ENCODE measurements at places on chromosomes 4 and X.

DNA sequence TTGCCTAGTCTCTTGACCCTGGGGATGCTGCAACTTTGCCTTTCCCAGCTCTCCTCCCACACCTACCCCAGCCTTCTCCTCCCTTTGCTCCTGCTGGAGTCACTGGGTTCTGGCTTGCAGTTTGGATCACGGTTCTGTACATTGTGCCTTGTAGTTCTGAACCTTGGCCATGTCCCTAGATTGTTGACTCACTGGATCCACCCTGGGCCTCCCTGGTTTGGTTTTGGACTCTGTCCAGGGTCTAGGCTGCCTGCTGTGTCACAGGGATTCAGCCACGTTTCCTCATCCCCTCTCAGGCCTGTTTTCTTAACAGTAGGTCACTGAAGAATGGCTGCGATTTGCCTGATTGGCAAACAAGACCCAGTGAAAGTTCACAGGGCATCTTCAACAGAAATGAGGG, 11.5 kb upstream of the GABRE start:
- DNase-seq, result no peak

- DNase-seq, result no peak
Measured at GRCh38 chrX:24200133-24200532, 50.6 kb downstream of the ZFX start.

DNA sequence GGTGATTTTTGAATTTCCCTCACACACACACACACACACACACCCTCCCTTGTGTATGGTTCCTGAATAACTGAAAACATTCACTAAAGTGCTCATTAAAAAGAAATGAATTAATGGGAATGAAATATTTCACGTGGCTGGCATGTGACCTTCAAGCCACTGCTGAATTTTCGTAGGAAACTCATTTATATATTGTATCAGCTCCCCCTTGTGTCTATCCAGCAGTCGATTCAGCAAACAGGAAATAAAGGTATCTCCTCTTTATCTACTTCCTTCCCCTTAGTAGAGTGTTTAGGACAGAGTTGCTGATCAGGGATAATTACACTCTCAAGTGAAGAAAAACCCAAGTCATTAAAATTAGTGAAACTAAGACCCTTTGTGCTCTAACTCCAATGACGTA, 912.6 kb upstream of the LCORL start:
- no peak for DNase-seq

- DNase-seq, result no peak
Measured at GRCh38 chrX:47745416-47745815, 86.4 kb upstream of the UXT start.

GRCh38 chrX:13270360-13270759, 49.5 kb downstream of the ATXN3L start:
- no peak for DNase-seq

GRCh38 chr4:108531461-108531860, 88.9 kb upstream of the RPL34 start:
- DNase-seq, result no peak

- no peak for DNase-seq
Measured at GRCh38 chr4:40192114-40193015, 4.5 kb upstream of the RHOH start.

GRCh38 chrX:19334945-19335626, 8.6 kb upstream of the PDHA1 start:
- no peak for DNase-seq

DNA sequence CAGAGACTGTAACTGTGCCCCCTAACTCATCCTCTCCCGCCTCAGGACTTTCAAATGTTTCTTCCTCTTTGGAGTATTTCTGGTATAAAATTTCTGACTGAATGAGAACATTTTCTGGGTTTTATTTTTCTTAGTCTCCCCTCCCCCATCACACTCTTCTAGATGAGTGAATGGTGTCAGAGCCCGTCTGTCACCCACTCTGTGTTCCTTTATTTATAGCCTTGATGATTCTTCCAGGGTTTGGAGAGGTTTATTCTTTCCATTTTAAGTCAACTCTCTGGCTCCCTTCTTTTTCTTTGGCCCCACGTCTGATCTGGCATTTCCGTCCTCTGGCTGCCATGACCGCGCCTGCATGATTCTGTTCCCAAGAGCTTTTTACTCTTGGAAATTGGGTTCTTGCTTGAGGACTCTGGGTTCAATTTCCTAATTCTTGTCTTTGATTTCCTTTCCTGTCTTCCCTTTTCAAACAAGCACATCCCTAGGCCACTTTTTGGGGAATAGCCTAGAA, 128.8 kb downstream of the NSUN7 start:
- no peak for DNase-seq

Measured in stimulated activated CD4-positive, alpha-beta T cell treated with anti-CD3 and anti-CD28 coated beads, Interleukin-4, amount 100 ng/mL, for 48 hours (primary cell).